ENCODE measurements at places on chromosomes 2 and 18.
A peak's percentile ranks its signal among the peaks of the same experiment; 100 is the strongest.

DNA sequence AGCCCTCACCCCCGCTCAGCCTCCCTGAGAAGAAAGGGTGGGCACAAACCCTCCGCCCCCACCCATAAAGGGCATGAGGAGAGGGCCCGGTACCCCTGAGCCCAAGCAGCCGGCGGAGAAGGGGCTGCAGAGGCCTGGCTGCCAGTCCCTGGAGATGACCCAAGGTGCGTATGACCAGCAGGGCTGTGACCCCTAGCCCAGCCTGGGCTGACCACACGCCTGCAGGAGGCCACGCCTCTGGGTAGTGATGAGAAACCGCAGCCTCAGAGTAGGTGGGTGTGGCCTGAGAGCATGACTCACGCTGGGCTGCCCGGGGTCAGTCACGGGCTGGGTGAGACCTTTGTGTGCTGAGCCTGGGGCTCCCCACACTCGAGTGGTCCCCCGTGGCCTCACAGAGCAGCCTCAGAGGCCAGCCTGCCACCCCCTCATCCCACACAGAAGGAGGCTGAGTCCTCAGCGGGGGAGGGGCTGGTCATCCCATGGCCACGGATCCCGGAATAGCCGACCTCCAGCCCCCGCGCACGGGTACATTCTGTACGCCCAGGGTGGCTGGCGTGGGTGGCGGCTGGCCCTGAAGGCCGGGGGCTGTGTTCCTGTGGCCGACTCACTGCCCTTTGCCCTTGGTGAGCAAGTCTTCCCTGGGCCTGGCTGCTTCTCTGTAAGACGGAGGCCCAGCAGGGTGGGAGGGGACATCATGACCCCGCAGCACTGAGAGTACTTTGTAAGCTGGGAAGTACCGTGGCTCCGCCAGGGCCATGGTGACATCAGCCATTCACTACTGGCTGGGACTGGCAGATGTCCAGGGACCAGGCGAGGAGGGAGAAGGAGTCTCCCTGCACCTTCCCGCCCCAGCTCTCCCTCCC lies 110.8 kb upstream of the OTOS start:
- DNase-seq: no peak

DNA sequence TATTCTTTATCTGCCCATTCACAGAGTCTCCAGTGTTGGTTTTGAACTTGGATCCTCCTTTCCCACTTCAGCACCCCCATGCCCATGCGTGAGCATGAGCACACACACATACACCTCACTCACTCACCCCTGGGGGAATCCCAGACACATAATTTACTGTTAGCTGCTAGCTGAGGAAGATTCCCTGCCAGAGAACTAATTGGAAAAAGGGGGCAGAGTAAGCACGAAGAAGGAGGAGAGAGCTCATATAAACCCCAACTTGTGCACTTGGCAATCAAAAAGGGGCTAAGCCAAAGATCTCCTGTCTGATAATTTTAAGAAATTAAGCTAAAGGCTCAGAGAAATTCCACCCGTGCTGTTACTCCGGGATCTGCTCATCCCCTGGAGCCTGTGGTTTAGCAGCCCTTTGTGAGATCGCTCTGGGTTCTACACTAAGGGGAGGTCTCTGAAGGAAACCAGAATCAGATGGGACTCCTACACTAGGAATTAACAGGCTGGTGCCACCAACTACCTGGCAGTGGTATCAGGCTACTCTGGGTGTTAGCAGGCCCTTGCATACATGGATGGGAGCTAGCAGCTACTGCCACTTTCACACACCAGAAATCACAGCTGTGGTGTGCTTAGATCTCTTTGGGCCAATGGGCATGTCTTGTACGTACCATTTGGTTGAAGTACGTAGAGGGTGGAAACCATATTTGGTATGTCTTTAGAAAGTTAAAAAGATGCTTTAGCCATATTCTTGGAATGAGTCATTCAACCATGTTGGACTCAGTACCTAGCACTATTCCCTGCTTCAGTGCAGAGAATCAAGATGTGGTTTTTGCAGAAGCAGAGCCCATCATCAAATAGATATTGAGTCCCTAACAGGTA lies 95.6 kb upstream of the SLC14A2 start:
- no peak for DNase-seq

- no peak for DNase-seq
Observed at GRCh38 chr2:2650608-2651375, 319.7 kb upstream of the MYT1L start.

DNA sequence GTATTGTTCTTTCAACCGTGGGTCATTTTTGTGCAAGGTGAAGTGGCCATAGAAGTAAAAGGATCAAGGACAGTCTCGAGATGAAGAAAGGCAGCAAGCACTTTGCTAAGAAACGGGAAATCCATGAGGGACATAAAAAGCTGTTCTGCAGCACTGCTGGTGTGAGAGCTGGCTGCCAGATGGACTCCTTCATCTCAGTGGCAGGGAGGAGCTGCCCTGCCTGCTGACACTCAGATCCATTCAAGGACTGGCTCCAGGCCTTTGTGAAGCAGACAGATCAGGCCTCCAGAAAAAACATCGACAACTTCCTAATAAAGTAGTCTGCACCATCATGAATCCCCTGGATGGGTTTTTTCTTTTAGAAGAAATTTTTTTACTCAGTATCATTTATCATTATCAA lies 29.5 kb downstream of the RMC1 start:
- no peak for DNase-seq

- DNase-seq: no peak
Observed at GRCh38 chr2:41884718-41885117, 163.1 kb upstream of the PKDCC start.

GRCh38 chr2:205868773-205869333 lies 186.6 kb downstream of the NRP2 start:
- no peak for DNase-seq

DNA sequence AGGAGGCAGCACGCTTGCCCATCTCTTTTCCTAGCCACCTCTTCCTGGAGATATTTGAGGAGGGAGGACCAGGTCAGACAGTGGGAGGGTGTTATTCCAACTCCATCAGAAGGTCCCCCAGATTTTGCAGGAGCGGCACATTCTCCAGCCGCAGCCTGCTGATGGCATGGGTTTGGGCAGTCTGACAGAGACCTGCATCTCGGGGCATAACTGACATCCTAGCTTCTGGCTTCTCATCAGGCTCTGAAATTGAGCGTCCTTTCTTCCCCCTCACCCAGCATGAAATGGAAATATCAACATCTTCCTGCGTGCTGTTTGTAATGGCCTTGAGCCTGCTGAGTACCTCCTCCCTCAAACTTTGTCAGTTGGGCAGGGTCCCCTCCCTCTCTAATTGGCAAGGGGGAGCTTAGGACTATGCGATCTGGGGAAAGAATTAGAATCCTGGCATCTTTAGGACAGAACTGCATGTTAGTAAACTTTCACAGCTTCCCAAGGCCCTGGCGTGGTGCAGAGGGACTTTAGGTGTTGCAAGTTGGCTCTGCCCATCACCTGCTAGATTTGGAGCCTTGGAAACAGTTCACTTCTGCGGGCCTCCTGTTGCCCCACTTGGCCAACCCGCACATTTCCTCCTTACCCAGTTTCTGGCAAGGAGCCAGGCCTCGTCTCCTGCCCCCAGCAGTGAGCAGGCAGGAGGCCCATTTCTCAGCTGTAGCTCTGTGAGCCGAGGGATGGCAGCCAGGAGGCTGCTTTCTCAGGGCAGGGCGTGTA lies 2.2 kb downstream of the ITM2C start:
- peak; percentile 72 for DNase-seq

- DNase-seq: no peak
Observed at GRCh38 chr2:27573452-27573851, 9.4 kb upstream of the ZNF512 start.

DNA sequence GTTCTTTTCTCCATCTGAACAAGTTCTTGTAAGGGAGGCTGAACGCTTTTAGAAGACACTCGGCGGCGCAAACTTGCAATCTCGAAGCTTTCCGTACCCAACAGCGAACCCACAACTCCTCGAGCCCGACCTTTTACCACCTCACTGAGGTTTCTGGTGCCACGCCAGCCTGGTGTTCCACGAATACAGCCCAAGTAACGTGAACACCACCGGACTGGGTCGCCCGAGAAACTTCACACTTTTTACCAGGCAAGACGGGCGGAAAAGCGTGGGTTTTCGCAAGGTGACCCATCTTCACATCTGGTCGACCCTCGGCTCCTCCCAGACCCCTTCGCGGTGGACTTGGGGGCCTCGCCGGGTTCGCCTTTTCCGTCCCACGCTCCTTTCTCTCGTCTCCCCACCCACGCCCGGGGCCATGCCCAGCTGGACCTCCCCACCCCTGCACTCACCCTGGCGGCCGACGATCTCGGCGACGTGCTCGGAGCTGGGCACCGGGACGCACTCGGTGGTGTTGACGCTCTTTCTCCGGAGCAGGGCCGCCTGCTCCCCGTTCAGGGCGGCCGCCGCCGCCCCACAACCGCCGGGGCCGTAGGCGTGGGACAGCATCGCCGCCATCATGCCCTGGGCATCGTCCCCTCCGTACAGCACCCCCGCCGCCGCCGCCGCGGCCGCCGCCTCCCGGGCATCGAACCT lies 1.2 kb downstream of the MEX3C start:
- DNase-seq: peak; percentile 67

- no peak for DNase-seq
Observed at GRCh38 chr2:225581135-225581534, 181.6 kb downstream of the NYAP2 start.

GRCh38 chr2:176565641-176566323 lies 296.5 kb downstream of the MTX2 start:
- no peak for DNase-seq

DNA sequence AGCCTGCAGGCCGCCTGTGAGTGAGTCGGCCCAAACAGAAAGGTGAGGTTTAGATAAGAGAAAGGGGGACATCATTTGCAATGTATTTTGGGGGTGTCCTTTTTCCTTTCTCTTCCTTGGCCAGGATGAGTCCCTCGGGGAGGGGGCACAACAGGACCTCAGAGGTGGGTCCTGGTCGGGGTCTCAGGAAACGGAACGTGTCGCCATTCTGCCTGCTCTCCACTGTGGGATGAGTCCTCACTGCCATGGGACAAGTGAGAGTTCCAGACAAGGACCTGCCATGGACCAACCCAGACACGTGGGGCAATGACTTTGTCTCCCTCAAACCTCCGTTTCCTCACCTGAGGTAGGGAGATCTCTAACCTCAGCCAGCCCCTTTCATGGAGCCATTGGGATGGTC lies 67.9 kb upstream of the TAF1B start:
- DNase-seq: no peak

- DNase-seq: no peak
Observed at GRCh38 chr2:10001586-10001985, 41.8 kb upstream of the KLF11 start.

- DNase-seq: no peak
Observed at GRCh38 chr2:46985512-46985911, 69.9 kb upstream of the MCFD2 start.

GRCh38 chr18:274313-274712 lies 6.5 kb upstream of the THOC1 start:
- no peak for DNase-seq
